ENCODE measurements at places on chromosomes 12 and 14.
A peak's percentile ranks its signal among the peaks of the same experiment; 100 is the strongest.

DNA sequence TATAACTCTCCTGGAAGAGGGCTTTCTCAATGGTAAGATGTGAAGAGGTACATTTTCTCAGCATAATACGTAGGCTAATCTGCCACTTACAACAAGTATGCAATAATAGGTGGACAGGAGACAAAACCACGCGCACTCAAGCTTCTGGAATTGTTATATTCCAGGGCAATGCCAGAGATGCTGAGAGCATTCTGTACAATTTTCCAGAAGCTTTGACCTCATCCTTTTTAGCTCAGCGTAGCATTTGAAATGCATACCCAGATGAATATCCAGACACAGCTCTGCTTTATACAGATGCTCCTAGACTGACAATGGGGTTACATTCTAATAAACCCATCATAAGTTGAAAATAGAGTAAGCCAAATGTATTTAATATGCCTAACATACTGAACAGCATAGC is 1492.4 kb upstream of the FLRT2 start:
- DNase-seq, result no peak

DNA sequence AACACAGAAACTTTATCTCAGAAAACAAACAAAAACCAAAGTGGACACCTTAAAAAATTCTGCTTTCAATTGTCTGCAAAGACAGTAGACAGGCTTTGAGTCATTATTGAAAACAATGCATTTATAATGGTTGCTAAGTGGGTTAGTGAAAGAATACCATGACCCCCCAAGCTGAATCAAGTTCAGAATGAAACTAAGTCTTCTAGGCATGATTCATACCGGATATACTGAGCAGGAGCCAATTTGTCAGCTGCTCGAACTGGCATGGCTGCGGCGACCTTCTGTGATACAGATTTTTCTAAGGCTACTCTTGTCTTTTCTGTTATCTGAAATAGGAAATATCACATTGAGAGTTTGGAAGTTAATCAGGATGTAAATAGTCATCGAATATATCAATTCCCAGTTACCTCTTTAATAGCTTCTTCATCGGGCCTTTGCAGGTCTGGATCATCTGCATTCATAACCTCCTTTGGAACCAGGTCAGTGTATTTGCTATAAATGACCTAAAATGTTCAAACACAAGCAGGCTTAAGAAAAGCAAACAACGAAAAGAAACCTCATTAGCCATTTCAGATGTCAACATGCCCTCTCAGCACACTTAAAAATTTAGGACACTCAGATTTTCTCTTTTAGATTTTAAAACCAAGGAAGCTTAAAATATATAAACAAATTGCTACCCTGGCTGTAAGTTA is 22.3 kb downstream of the SNW1 start:
- DNase-seq, result no peak

- DNase-seq, result no peak
Measured at GRCh38 chr14:52063052-52063462, 5.8 kb downstream of the NID2 start.

GRCh38 chr12:6215932-6216494 is 15.8 kb downstream of the CD9 start:
- DNase-seq, result no peak

DNA sequence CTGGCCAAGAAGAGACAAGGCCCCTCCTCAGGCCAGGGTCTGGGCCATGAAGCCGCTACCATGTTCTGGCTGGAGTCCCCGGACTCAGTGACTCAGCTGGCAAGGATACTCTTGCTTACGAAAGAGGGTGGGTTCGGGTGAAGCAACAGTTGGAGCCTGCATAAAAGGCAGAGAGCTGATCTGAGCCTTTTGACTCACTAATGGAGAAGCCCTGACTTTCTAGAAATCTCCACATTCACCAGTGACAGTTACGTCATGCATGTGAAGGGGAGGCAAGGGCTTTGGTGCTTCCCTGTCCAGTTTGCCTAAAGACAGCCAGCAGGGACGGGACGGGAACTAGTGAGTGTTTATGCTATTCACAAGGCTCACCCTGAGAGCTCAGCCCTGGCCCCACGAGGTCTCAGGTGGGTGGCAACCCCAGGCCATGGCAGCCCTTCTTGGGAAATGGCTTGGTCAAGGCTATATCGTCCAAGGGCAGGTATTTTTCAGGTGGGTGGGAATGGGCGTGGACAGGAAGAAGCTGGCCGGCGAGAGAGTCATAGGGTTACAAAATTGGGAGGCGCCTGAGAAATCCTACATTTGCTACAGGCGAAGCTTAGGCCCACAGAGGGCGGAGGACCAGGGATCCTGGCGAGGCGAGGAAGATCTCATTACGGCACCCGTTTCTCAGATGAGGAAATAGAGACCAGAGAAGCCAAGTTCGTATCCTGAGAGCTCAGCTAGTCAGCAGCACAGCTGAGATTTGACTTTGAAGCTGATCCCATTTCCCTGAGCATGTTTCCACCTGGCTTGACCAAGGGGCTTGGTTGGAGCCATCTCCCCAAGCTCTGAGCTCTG is 314.6 kb downstream of the BCL11B start:
- DNase-seq, result no peak

GRCh38 chr12:127115468-127116035 is 1151.4 kb upstream of the TMEM132C start:
- no peak for DNase-seq

- DNase-seq, result no peak
Measured at GRCh38 chr12:32533971-32534590, 134.7 kb downstream of the FGD4 start.

DNA sequence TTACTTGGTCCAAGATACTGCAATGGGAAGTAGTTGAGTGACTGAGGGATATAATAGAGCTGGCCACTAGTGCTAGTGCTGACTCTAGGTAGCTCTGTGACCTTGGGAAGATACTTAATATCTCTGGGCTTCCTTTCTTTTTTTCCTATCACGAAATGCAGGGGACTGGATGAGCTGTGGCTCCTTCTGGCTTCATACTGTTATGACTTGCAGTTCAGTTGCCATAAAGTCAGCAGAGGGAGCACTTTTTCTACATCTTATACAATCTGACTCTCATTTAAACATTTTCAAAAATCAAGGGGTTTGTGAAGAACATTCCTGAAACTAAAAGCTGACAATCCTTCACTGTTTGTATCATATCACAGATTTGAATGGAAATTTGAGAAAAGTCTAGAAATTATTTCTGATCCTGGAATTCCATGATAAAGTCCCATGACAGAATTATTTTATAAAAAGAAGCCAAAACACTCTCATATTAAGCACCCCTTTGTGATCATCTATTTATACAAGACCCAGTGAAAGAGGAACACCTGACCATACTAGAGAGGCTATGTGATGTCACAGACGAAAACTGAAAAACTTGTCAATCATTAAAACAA is 5.3 kb downstream of the BHLHE41 start:
- no peak for DNase-seq

GRCh38 chr12:82793751-82794281 is 107.1 kb downstream of the TMTC2 start:
- no peak for DNase-seq

DNA sequence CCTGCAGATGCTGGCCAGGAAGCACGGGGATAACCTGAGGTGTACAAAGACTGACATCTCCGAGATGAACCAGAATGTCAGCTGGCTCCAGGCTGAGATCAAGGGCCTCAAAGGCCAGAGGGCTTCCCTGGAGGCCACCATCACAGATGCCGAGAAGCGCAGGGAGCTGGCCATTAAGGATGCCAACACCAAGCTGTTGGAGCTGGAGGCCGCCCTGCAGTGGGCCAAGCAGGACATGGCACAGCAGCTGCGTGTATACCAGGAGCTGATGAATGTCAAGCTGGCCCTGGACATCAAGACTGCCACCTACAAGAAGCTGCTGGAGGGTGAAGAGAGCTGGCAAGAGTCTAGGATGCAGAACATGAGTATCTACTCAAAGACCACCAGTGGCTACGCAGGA is 380.0 kb upstream of the USP15 start:
- DNase-seq, result no peak

DNA sequence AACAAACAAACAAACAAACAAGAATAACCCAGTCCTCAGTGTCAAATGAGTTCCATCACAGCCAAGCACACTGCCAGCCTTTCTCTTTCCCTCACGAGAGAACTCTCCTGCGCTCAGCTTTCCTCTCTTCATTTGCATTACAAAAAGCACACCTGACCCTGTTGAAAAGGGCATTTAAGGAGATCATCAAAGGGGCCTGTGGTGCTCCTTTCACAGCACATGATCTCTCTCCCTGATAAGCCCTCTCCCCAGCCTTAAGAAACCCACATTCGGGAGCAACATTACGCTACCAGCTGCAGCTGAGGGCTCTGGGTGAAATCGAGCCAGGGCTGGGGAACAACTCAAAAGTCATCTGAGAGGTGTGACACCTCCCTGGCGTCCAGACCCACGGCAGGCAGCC is 165.6 kb upstream of the TMCC3 start:
- DNase-seq, result no peak

- DNase-seq, result no peak
Measured at GRCh38 chr12:67710582-67710981, 62.0 kb downstream of the DYRK2 start.

GRCh38 chr14:54584097-54584496 is 17.2 kb downstream of the SAMD4A start:
- DNase-seq, result no peak

- no peak for DNase-seq
Measured at GRCh38 chr12:39905152-39905551, 200.7 kb downstream of the SLC2A13 start.

DNA sequence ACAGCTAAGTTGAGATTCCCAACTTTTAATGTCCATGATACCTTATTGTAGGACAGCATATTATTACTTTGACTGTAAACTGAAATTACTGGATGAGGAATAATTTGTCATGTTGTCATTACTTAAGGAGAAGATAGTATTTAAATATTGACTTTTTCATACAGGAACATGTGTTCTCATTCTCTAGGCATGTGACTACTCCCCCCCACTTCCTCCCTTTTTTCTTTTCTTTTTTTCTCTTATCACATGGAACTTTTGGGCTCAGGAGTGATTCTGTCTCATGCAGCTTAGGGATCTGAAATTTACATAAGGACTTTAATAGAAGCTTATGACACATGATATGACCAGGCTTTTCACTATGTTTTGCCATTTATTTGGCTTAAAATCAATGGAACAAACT is 127.7 kb upstream of the SLCO1C1 start:
- no peak for DNase-seq

DNA sequence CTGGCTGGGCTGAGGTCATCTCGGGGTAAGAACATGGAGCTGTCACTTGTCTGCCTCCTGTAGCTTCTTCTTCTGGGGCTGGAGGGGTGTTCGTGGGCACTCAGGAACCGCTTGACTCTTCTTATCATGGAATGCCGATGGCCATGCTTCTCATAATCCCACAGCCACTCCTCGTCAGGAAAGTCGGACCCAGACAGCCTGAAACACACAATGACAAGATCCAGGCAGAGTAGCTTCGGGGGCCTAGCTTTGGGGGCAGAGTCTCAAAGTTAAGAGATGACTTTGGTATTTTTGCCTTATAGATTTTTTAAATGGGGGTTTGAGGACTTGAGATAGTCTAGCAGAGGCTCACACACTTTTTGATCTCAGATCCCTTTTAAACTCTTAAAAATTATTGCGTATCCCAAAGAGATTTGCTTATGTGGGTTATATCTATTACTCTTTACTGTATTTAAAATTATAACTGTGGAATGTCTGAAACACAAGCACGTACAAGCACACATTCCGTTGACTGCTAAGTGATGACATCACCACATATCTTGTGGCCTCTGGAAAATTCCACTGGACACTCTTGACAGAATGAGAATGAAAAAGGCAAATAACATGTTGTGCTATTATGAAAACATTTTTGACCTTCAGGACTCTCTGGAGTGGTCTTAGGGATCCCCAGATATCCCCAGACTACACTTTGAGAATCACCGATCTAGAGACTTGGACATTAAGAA is 43.3 kb downstream of the BEST3 start:
- no peak for DNase-seq

DNA sequence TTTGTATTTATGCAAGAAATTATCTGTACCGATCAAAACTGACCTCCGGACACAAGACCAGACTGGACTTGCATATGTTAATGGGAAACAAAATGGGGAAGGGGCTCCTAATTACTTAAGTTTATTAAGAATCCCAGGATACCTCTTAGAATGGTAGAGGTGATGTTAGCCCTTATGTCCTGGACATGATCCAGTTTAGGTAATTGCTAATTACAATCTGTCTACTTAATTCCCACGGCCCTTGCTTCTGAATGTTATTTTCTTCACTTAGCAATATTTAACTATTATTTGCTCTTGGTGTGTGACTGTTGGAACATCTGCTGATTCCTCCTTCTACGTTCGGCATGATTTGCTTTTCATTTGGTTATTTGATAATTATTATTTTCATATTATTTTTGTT is 644.0 kb downstream of the DIO2 start:
- no peak for DNase-seq

DNA sequence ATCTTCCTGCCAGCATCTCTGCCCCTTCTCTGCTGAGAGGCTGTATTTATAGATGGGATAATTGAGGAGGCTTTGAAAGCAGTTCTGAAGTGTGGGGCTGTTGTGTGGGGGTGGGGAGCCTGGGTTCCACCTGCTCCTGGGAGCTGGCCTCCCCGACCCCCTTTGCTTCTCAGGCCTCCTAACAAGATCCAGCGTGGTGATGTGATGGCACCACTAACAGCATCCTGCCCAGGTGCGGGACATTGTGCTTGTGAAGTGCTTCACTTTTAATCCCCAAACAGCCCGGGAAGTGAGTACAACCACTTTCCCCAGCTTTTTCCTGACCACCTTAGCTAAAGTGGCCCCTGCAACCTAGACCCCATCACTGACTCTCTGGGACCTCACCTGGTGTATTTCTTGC is 95.1 kb upstream of the NRXN3 start:
- DNase-seq, result no peak

DNA sequence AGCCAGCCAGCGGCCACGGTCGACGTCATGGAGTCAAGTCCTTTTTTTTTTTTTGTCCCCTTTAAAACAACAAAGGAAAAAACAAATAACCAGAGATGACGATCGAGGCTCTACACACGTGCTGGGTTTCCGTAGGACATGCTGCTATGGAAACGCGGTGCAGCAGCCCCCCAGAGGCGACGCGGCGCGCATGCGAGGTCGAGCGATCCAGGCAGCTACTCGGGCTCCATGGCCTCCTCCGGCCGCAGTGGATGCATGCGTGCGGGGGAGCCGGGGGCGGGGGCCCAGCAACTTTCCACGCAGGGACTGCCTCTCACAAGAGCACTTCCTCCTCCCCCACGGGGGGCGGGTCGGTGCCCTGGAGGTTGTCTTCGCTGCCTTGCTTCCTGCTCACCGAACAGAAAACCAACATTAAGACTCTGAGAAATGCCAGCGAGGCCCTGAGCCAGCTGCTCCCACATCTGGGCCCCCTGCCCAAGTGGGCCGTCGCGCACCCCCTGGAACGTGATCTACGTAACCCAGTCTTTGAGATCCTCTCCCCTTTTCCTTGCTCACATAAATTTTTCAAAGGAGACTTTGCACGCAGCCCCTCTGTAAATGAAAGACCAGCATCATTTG is 30.7 kb downstream of the P2RX4 start:
- peak; percentile 91 for DNase-seq

- no peak for DNase-seq
Measured at GRCh38 chr12:58285551-58285950, 344.2 kb downstream of the ATP23 start.

DNA sequence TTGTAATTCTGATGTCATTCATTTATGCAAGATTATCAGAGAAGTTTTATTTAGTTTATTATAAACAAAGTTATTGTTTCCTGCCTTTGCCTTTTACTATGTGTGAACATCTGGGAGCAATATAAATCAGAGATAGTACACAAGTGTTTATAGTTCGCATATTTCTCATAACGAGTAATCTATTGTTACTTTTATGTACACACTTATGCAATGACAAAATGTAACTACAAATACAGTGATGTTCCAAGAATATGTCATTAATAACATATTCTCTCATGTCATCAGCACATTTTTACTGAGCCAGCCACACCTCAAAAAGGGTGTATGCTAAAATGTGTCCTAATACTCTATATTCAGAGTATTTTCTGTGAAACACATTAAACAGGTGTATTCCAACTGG is 243.2 kb downstream of the ALX1 start:
- no peak for DNase-seq

Measured in activated CD8-positive, alpha-beta memory T cell treated with anti-CD3 and anti-CD28 coated beads for 24 hours (primary cell).